ENCODE measurements at places on chromosomes 5 and 9.

DNA sequence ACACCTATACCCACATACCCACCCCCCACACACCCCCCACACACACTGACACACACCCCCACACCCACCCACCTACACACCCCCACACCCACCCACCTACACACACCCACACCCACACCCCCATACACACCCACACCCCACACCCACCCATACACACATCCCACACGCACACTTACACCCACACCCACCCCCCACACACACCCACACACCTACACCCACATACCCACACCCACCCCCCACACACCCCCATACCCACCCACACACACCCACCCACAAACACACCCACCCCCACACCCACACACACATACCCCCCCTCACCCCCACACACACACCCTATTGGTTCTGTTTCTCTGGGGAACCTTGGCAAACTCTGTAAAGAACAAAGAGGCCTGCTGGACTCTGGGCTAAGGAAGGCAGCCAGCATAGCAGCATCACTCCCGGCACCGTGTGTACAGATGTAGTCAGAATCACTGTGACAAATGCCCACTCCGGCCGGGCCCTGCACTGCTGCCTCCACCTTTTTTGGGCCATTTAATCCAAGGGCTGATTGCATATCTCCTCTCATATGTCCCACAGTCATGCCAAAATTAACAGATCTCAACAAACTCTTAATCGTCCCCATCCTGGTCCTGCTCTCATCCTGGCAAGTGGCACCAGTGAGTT, 42.3 kb downstream of the COL23A1 start:
- no peak for DNase-seq

DNA sequence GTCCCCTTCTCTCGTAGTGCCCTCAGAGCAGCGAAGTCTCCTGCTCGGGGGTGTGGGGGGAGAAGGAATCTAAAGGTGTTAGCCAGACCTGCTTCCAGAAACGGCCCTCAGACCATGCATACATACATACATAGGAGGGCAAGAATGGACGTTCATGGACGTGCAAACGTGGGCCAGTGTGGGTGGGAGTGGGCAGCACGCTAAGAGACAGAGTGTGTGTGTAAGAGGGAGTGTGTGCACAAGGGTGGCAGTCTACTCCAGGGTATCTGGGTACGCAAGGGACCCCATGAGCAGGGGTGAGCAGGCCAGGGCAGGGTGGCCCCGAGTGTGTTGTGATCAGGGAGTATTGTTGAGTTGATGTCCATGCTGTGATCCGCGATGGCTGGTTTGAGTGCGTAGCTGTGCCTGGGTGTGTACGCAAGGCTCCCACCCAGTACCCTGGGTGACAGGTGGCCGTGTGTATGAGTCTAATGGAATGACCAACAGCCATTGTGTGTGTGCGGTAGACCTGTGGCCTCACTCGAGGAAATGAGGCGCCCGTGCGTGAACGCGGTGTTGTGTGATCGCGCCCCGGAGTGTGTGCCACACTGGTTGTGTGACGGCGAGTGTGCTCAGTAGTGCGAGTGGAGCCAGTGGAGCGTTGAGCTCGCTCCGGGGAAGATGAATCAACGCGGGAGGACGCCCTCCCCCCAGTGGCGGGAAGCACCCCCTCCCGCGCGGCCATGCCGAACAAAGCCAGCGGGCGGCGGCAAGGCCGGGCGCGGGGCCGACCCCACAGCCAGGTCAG, 826 bp downstream of the GPRIN1 start:
- DNase-seq: no peak

GRCh38 chr9:34907044-34907443, 51.0 kb upstream of the PHF24 start:
- DNase-seq: no peak

GRCh38 chr5:177410575-177410974, 1.2 kb upstream of the F12 start:
- no peak for DNase-seq

- DNase-seq: no peak
Measured at GRCh38 chr9:79026316-79026715, 545.4 kb upstream of the TLE4 start.

- no peak for DNase-seq
Measured at GRCh38 chr5:105030153-105030552, 1467.6 kb upstream of the NUDT12 start.

- no peak for DNase-seq
Measured at GRCh38 chr5:132470596-132470995, 20.0 kb downstream of the IRF1 start.

GRCh38 chr5:176664886-176665285, 17.6 kb downstream of the TSPAN17 start:
- no peak for DNase-seq

DNA sequence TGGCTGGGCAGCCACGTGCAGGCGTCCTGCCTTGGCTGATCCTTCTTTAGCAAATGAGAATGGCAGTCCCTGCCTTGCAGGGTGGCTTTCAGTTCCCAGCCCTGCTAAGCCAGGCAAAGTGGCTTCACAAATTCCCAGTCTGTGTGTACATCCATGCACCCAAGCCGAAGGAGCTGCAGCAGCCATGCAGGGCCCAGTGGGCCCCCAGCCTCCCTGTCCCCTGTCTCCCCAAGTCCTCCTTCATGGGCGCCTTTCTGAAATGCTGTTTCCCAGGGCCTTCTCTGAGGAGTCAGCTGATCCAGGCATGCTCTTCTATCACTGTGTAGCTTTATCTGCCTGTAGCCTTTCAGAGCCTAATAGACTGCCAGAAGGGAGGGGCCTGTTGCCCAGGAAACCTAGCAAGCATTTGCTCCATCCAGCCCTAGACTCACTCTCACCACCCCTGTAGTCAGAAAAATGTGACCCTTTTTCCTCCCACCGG, 47.4 kb upstream of the SHC3 start:
- no peak for DNase-seq

- DNase-seq: no peak
Measured at GRCh38 chr5:42274913-42275312, 148.3 kb upstream of the GHR start.

DNA sequence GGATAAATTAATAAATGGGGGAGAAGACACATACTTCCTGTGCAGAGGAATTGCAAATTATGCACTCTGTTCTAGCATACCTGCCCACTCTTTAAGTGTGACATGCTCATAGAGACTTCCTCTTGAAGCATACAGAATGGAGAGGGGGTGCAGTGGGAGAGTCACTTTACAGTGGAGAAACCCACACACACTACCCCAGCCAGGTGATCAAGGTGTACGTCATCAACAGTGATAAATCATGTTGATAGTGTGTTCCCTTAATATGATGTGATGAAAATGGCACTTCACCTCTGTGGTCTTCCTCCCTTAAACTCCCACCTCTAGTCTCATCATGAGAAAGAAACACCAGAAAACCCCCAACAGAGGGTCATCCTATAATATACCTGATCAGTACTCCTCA, 110.0 kb downstream of the SH3GL2 start:
- DNase-seq: no peak

DNA sequence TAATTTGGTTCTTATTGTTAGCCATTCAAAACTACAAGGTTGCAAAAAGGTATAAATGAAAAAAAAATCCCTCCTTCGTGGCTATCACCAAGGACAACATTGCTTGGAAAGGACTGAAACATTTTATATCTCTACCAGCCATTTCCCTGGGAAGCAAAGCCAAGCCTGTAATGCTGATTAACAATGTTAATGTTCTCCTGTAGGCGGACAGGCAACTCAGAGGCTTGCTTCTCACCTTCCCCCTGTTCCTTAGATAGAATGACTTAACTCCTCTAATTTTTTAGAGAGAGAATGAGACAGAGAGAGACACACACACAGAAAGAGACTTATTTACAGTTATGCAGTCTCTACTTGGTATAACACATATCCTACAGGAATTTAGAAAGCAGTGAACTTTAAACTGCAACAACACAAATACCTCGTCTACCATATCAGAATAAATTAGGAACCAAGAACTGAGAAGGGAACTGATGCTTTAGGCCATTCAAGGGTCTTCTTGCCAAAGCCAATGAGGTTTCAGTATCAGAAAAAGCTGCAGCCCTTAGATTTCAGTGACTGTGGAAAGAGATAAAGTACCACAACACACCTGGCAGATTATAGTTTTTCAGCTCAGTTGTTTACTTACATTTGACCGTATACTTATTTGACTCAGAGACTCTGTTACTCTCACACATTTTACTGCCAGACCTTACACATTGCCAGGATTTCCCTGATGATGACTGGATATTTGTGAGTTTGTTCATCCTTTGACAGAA, 20.9 kb upstream of the MAN2A1 start:
- DNase-seq: no peak

- DNase-seq: no peak
Measured at GRCh38 chr5:55338810-55339243, 31.0 kb downstream of the MTREX start.
